ENCODE measurements at places on chromosomes 1 and 21. TPM values are rescaled to one million over a fixed set of nuclear protein-coding genes. Genes with fewer than 3 reads are reported as not detected.
A peak's percentile ranks its signal among the peaks of the same experiment; 100 is the strongest.

The NUP133 gene
- total RNA-seq, result 35.1 TPM

The SMCP gene
- not detected for total RNA-seq

The TCHHL1 gene
- not detected for total RNA-seq

The FCRL5 gene
- under 0.01 TPM for total RNA-seq

GRCh38 chr1:153683854-153684253, 5.4 kb downstream of the NPR1 start:
- peaks cover under 1% of the 10 kb centered on the region for H3K4me1 ChIP-seq
- H3K27ac ChIP-seq, result no peak overlapping the region
- H3K27me3 ChIP-seq, result peaks cover 41% of the 10 kb centered on the region
- no peak overlapping the region for H3K4me3 ChIP-seq
- H3K36me3 ChIP-seq, result no peaks in the 10 kb centered on the region

GRCh38 chr1:3192825-3193224, 123.8 kb downstream of the PRDM16 start:
- no peaks in the 10 kb centered on the region for H3K27me3 ChIP-seq
- no peaks in the 10 kb centered on the region for H3K36me3 ChIP-seq
- no peak overlapping the region for H3K27ac ChIP-seq
- H3K4me1 ChIP-seq, result no peaks in the 10 kb centered on the region
- H3K4me3 ChIP-seq, result no peak overlapping the region

GRCh38 chr1:40784141-40784770, 669 bp downstream of the KCNQ4 start:
- peaks cover 27% of the 10 kb centered on the region for H3K27me3 ChIP-seq
- H3K27ac ChIP-seq, result no peak overlapping the region
- H3K4me1 ChIP-seq, result no peaks in the 10 kb centered on the region
- no peak overlapping the region for H3K4me3 ChIP-seq
- DNase-seq, result peak; percentile 85

DNA sequence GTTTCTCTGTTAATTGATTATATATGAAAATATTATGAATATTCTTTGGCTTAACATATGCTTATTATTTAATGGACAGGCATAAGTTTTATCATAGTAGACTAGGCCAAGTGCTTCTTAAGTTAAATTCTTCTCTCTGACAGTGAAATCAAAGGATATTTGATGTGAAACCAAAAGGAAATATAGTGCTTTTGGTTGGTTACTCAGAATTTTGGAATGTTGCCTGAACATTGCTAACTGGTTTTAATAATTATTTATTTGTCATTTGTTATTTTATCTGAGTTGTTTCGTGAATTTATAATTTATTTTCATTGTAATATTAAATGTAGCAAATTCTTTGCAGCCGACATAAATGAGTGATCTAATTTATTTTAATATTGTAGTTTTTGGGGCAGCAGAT, 18.3 kb downstream of the HOOK1 start:
- no peaks in the 10 kb centered on the region for H3K27me3 ChIP-seq
- no peak overlapping the region for H3K27ac ChIP-seq
- DNase-seq, result no peak
- no peaks in the 10 kb centered on the region for H3K36me3 ChIP-seq
- no peaks in the 10 kb centered on the region for H3K4me1 ChIP-seq
- no peak overlapping the region for H3K4me3 ChIP-seq

- no peak overlapping the region for H3K27ac ChIP-seq
- H3K4me3 ChIP-seq, result no peak overlapping the region
- H3K27me3 ChIP-seq, result no peaks in the 10 kb centered on the region
- no peak for DNase-seq
- H3K36me3 ChIP-seq, result no peaks in the 10 kb centered on the region
Measured at GRCh38 chr1:193342811-193343210, 156.4 kb upstream of the B3GALT2 start.

All from osteoblast (primary cell).